ENCODE measurements at places on chromosomes 2 and 18. TPM values are rescaled to one million over a fixed set of nuclear protein-coding genes. Genes with fewer than 3 reads are reported as not detected.

DNA sequence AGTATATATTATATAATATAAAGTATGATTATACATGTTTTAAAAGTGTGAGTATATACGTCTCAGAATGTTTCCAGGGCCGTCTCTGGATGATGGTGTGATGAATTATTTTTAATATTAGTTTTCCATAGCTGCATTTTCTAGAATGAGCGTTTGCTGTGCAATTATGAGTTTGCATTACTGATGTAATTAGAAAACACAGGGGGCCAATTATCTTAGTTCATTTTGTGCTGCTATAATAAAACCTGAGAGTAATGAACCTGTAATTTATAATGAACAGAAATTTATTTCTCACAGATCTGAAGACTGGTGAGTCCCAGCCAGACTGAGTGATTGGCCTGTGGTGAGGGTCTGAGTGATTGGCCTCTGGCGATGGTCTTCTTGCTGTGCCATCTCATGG lies 4.0 kb upstream of the HJURP start:
- DNase-seq, result no peak

DNA sequence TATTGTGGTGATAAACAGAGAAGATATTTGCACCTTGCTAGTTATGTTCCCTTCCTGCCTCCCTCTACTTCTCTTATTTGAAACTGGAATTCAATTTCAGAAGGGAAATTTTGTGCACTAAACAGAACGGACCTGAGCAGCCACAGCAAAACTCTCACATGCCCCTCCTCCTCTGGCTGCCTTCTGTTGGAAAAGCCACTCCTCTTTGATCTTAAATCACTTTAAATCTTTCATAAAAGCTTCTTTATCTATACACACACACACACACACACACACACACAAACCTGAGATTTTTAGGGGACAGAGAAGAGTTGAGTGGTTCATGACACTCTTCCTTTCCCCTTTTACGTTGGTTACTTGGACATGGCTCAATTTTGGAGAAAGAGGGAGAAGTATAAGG lies 5.6 kb downstream of the TBR1 start:
- DNase-seq, result no peak

GRCh38 chr18:56902653-56903052 lies 244.2 kb upstream of the BOD1L2 start:
- DNase-seq, result no peak

CPS1 gene
- total RNA-seq, result 4.9 TPM

GRCh38 chr2:37634914-37635503 lies 36.4 kb downstream of the CDC42EP3 start:
- DNase-seq, result no peak

DES gene
- total RNA-seq, result not detected

- no peak for DNase-seq
Observed at GRCh38 chr2:672606-672905, 4.7 kb downstream of the TMEM18 start.

DPYSL5 gene
- 70.3 TPM for total RNA-seq

GRCh38 chr2:17843457-17843856 lies 27.2 kb downstream of the MSGN1 start:
- DNase-seq, result no peak

- DNase-seq, result no peak
Observed at GRCh38 chr2:16643099-16643498, 22.5 kb downstream of the CYRIA start.
